GM04503 (cell line): ENCODE measurements at places on chromosomes 4 and X.

DNA sequence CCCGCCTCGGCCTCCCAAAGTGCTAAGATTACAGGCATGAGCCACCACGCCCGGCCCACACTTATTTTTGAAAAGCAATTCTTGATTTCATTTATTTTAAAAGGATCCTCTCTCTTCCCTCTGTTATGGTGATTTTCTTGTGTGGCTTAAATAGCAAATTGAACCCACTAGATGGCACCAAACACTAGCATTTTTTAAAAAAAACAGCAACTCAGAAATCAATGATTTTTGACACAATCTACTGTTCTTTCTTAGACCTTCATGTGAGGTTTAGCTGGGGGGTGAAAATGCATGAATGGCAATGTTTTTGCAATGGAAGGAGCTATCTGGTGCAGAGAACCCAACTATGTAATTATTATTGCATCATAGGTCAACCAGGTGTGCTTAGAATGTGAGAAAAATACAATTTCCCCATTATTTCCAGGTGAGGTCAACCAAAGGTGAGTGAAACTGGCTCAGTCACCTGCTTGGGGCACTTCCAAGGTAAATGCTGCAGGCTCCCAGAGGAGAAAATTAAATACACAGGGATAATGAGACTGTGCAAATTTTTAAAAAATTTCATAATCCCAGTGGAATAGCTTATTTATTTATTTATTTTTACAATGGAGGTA lies 226.7 kb upstream of the PRKX start:
- DNase-seq = no peak

DNA sequence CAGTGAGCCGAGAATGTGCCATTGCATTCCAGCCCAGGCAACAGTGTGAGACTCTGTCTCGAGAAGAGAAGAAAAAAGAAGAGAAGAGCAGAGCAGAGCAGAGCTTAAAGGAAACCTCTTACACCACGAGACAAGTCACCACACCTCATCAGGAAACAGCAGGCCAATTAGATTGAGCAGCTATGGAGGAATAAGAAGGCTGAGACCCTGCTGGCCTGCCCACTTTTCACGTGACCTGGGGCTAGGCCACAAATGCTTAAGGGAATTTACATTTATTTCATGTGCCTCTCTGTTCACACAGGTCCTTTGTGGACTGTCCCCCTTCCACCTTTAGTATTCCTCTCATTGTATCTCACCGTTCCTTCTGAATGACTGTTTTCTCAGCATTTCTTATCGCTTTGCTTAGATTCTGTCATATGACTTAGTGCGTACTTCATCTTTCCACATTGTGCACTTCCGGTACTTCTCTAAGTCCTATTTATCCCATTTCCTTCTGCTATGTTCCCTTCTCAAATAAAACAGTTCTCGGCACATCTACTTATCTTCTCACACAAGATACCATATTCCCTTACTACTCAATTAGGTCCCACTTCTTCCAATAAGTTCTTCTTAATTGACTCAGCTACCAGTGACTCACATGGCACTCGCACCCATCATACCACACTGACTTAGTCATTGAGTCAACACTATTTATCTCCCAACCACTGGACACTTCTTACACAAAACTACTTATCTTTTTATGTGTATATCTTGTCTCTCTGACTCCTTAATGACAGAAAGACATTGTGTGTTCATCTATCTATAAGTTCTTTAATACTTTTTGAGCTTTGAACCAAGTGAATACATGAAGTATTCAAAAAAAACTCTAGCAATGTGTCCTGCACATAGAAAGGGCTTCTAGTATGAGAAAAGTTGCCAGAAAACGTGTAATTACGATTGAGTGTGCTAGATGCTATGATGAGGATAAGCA lies 11.0 kb downstream of the CUL4B start:
- DNase-seq = peak; percentile 82

GRCh38 chr4:108272046-108272445 lies 103.3 kb upstream of the LEF1 start:
- DNase-seq = no peak

DNA sequence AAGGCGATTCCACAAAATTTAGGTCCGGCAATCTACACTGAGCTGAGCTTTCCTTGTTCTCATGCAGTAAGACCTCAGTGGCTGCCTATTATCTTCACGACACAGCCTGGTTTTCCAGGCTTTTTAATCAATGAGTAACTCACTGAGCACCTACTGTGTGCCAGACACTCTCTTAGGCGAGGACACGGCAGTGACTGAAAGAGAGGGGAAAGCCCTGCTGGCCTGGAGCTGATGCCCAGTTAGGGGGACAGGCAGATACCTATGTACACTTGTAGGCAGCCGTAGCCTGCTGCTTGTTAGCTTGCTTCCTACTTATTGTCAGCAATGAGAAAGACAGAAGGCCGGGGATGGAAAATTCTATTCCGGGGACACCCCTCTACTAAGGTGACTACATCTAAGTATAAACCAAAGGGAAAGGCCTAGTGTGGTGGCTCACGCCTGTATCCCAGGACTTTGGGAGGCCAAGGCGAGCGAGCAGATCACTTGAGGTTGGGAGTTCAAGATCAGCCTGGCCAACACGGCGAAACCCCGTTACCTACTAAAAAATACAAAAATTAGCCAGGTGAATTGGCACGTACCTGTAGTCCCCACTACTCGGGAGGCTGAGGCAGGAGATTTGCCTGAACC lies 3.8 kb downstream of the WDR1 start:
- DNase-seq = no peak

GRCh38 chr4:791898-792625 lies 33.9 kb downstream of the CPLX1 start:
- no peak for DNase-seq

DNA sequence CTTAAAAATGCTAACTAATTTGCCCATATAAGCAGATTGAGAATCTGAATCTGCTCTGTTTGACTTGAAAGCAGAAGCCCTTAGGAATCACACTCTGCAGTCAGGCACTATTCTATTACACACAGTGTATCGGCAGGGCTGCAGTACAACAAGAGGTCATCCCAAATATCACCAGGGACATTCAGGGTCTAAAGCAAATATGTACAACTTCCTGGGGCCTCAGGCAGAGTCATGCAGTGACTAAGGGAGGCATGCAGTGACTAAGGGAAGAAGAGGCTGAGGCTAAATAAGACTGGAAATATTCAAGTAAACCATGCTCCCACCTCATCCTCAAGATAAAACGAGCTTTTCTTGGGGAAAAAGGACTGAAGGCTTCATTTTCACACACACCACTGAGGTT lies 20.9 kb downstream of the MAPK10 start:
- peak; percentile 85 for DNase-seq

DNA sequence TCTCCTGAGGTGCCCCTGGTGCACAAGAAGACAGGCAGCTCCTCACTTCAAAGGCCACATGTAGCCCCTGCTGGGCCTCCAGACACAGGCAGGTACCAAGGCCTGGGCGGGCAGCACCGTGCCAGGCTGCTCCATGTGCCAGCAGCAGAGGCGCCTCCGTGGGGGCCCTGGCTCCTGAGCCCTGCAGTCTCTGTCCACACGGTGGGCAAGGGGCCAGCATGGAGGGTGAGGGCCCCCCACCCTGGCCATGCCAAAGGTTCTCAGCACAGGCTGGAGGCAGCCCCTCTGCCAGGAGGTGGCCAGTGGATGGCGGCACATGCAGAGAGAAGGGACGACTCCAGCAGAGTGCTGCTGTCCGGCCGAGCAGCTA lies 72.6 kb downstream of the FAM53A start:
- no peak for DNase-seq
